ENCODE measurements at places on chromosomes 1 and 21. TPM values are rescaled to one million over a fixed set of nuclear protein-coding genes. Genes with fewer than 3 reads are reported as not detected.

MYBPH gene
- total RNA-seq = not detected

S100A9 gene
- total RNA-seq = 0.66 TPM

- no peak for ATAC-seq
These were observed 1.9 kb upstream of the OLFML2B start for GRCh38 chr1:162025541-162025940.

- ATAC-seq = no peak
These were observed 2.0 kb downstream of the MPZL1 start for GRCh38 chr1:167723707-167724323.

GRCh38 chr1:197813741-197814140 is 38.5 kb upstream of the DENND1B start:
- ATAC-seq = no peak

DNA sequence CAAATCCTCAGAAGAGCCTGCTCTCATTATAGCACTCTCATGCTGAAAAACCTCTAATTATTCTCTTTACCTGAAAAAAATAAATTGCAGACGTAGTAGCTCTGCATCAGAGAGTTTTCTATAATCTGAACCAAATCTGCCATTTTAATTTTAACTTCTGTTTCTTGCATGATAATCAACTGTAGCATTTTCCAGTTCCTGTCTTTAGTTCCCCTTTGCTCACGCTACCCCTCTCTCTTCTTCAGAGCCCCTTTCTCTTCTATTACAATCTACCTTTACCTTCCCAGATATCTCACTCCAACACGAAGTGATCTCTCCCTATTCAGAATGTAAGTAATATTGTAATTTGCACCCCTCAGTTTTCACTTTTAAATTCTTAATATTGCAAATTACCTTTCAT is 31.4 kb downstream of the FMO1 start:
- no peak for ATAC-seq

DNA sequence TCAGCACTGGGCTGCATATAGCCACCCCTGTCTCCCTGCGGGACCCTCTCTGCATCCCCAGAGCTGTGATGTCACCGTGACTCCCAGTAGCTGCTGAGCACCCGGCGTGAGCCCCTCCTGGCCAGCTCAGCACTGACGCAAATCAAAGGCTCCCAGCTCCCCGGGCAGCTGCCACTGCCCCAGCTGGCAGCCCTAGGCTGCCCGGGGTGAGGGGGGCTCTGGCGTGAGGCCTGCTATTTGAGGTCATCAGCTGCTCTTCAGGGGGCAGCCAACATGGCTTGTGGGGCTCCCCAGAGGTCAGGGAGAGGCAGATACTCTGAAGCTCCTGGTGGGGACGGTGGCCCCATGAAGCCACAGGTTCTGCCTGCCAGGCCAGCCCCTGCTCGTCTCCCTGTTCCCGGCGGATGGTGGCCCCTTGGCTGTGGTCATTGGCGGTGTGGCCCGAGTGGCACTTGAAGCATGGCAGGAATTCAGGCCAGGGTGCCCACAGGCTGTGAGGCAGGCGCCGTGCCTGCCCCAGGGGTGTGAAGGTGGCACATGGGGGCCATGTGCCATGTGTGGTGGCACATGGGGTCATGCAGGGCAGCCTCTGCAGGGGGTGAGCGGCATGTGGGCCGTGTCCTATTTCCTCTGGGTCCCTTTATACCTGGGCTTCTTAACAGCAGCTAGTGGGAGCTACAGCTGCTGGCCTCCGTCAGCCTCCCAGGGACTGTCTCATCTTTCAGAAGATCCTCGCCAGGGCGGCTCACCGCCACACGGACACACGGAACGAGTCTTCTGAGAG is 85.4 kb downstream of the SIK1 start:
- ATAC-seq = no peak

- peak; percentile 6 for ATAC-seq
These were observed 199.4 kb upstream of the CACYBP start for GRCh38 chr1:174800216-174800851.

Data from activated T-helper 17 cell treated with anti-CD3 and anti-CD28 coated beads, Interleukin-2, amount 50 U/mL, for 72 hours (primary cell).